Dermis microvascular lymphatic vessel endothelial cell (primary cell): ENCODE measurements at places on chromosomes 16 and 17. TPM values are rescaled to one million over a fixed set of nuclear protein-coding genes. Genes with fewer than 3 reads are reported as not detected.

Gene ANTKMT
- 16.7 and 20.2 TPM in 2 replicates for total RNA-seq

Gene CCDC144A
- total RNA-seq: 0.77 and 2.5 TPM in 2 replicates

Gene EPN2
- total RNA-seq: 15.0 and 21.6 TPM in 2 replicates

Gene SMIM36
- total RNA-seq: not detected in 2 replicates

Gene KRTAP3-1
- total RNA-seq: not detected in 2 replicates

Gene LRRC46
- under 0.01 TPM in 2 replicates for total RNA-seq

Gene CIBAR2
- total RNA-seq: not detected in 2 replicates

Gene MEOX1
- 0.51 and 1.0 TPM in 2 replicates for total RNA-seq
